Activated CD4-positive, CD25-positive, alpha-beta regulatory T cell (primary cell): ENCODE measurements at places on chromosomes 12 and 14.

DNA sequence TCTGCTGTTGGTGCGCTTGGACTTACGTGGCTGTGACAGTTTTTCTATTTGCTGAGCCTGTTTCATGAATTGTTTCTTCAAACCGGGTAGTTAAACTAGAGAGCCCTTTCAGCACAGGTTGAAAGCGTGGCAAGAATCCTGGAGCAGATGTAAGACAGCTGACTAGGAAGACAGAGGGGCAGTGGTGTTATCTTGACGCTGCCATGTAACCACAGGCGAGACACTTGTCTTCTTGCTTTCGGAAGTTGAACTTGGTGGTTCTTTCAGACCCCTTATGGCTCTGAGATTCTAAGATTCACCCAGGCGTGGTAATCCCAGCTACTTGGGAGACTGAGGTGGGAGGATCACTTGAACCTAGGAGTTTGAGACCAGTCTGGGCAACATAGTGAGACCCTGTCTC, 4.3 kb downstream of the EMP1 start:
- no peak for DNase-seq

GRCh38 chr12:27309293-27309994, 23.2 kb upstream of the BMAL2 start:
- no peak for DNase-seq

GRCh38 chr12:90055071-90055470, 346.4 kb upstream of the ATP2B1 start:
- no peak for DNase-seq

DNA sequence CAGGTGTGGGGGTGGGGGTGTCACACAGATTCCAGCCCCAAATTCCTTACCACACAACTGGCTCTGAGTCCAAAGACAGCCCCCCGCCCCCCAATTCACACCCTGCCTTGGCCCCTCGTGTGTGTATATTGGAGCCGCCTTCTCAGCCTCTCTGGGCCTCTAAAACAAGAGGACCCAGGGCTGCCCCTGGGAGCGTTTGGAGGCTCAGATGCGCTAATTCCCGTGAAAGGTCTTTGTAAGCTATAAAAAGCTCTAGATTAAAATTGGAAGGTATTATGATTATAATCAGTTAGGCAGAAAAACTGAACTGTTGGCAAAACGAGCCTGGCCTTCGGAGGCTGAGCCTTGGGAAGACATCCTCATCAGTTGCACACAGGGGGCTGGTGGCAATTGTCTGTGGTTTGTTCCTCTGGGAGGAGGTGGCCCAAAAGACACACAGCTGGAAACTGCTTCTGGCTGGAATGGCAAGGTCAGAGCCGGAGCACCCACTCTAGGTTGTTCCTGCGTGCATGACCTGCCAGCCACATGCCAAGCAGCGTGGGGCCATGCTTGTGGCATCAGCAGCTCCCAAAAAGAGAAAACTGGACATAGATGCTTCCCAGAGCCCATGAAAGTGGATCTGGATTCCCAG, 118.5 kb downstream of the PHETA1 start:
- DNase-seq = no peak
